PC-3 (cell line): ENCODE measurements at places on chromosomes 6 and 20. TPM values are rescaled to one million over a fixed set of nuclear protein-coding genes. Genes with fewer than 3 reads are reported as not detected.

The NKX2-4 gene
- not detected in 2 replicates for total RNA-seq

The CDYL gene
- 34.4 and 38.4 TPM in 2 replicates for total RNA-seq

The ARG1 gene
- total RNA-seq = not detected in 2 replicates

The SNAP25 gene
- not detected in 2 replicates for total RNA-seq

The TAGAP gene
- not detected in 2 replicates for total RNA-seq

The NT5DC1 gene
- 6.6 and 11.3 TPM in 2 replicates for total RNA-seq

The TRIM10 gene
- not detected in 2 replicates for total RNA-seq

The RFX6 gene
- 0.15 and 0.17 TPM in 2 replicates for total RNA-seq

The COL9A3 gene
- total RNA-seq = 14.3 and 17.7 TPM in 2 replicates

The TFAP2A gene
- 29.4 and 35.5 TPM in 2 replicates for total RNA-seq

The C6orf15 gene
- total RNA-seq = not detected in 2 replicates

The PEX7 gene
- 6.6 and 9.9 TPM in 2 replicates for total RNA-seq

The NKAIN2 gene
- total RNA-seq = not detected in 2 replicates

The UNC5CL gene
- total RNA-seq = 0.58 and 1.4 TPM in 2 replicates

The EYA2 gene
- 0.29 and 0.33 TPM in 2 replicates for total RNA-seq

The SGK2 gene
- 3.0 and 6.6 TPM in 2 replicates for total RNA-seq

The BRD2 gene
- 171 and 192 TPM in 2 replicates for total RNA-seq

The MYLK4 gene
- 0.11 and 0.23 TPM in 2 replicates for total RNA-seq

The AKAP12 gene
- 109 and 146 TPM in 2 replicates for total RNA-seq

The LYRM2 gene
- 10.5 and 11.2 TPM in 2 replicates for total RNA-seq

The RTN4IP1 gene
- 7.3 and 8.6 TPM in 2 replicates for total RNA-seq

The PSORS1C2 gene
- not detected in 2 replicates for total RNA-seq

The WFDC2 gene
- total RNA-seq = not detected in 2 replicates

The AIF1 gene
- not detected in 2 replicates for total RNA-seq

The MAFB gene
- total RNA-seq = 0.04 TPM in 1 of 2 replicates, not detected in the other

The C4B gene
- total RNA-seq = 0.52 and 2.6 TPM in 2 replicates

The DEFB132 gene
- total RNA-seq = not detected in 2 replicates

The TMC2 gene
- total RNA-seq = not detected in 2 replicates

The FNDC11 gene
- 0.40 and 1.8 TPM in 2 replicates for total RNA-seq

The FGD2 gene
- total RNA-seq = 0.35 and 0.44 TPM in 2 replicates

The TREML2 gene
- not detected in 2 replicates for total RNA-seq

The PAX1 gene
- total RNA-seq = not detected in 2 replicates

The SYCP2 gene
- 0.86 and 1.8 TPM in 2 replicates for total RNA-seq

The TMEM217 gene
- 2.2 and 2.4 TPM in 2 replicates for total RNA-seq

The PLN gene
- total RNA-seq = not detected in 2 replicates

The MRPS26 gene
- total RNA-seq = 182 and 280 TPM in 2 replicates

The WFDC9 gene
- total RNA-seq = not detected in 2 replicates

The BPI gene
- not detected in 2 replicates for total RNA-seq

The GHRH gene
- total RNA-seq = not detected in 2 replicates

The SH3BGRL2 gene
- total RNA-seq = 3.7 and 3.8 TPM in 2 replicates

The FLRT3 gene
- 2.6 and 2.8 TPM in 2 replicates for total RNA-seq
